ENCODE measurements at places on chromosomes 5 and 9. TPM values are rescaled to one million over a fixed set of nuclear protein-coding genes. Genes with fewer than 3 reads are reported as not detected.

DNA sequence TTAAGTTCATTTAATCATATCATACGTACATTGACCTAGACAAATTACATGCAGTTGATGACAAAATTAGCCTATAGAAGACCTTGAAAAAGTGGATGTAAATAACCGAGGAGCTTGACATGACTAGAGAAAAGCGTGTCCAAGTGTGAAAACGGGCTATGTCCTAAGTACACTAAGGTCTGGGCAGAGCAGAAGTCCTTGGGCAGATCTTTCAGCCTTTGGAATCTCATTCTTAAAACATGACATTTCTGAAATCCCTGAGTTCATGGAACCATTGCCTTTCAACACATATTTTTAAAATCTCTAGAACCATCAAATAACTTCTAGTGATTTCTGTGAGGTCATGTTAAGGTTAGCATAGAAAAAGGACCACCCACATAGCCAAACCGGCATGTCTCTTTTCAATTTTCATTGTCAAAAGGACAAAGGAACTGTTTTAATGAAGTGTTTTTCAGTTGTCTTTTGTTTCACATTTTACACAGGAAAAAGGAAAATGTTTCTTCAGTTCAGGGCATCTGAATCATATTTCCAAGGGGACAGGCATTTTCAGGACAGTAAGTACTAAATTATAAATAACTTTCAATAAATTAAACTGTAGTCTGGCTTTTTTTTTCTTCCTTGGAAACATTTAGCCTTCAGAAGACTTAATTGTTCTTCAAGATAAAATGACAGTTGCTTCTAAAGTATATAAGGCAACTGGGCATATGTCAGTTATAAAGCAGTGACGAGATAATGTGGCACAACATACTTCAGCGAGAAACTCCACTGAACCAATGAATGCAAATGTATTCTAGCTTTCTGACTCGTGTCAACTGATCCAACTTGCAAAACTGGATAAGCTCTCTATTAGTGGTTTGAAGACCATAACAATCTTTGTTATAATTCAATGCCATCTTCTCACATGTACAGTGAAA, 416.8 kb downstream of the NFIB start:
- DNase-seq = no peak

DNA sequence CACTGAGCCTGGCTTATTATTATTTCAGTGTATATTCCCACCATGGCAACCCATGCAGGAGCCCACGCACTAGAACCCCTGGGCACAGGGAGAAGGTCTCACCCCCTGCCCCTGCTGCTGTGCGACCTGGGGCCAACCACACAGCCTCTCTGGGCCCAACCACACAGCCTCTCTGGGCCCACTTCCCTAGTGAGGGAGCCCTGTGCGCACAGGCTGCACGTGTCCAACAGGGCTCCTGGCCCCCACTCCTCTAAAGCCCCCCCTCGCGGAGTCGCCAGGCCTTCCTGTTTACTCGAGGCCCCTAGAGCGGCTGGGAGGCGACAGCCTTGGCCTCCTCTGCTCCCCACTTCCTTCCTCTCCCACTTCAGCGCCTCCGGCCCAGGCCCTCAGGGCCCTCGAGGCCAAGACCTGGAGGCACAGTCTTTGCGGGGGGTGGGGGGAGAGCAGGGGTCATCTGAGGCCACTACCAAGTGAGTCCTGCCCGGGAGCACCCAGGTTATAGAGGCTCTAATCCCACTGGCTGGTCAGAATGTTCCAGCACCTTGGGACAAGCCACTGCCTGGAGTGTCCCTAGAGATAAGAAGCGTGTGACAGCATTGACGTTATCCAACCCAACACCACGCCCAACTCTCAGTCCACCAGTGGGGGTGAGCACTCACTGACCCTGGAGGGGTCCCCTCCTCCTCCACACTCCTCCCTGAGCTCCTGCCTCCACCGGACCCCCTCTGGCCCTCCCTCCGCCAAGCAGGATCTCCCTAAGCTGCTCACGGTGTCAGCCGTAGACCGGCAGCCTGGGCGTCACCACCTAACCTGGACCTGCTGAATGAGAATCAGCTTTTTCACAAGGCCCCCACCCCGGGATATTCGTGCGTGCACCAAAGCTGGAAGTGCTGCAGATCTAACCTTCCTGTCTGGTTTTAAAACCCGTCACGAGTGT, 7.9 kb upstream of the ENG start:
- DNase-seq = no peak

GRCh38 chr5:54469622-54470021, 14.1 kb downstream of the HSPB3 start:
- no peak for DNase-seq

DNA sequence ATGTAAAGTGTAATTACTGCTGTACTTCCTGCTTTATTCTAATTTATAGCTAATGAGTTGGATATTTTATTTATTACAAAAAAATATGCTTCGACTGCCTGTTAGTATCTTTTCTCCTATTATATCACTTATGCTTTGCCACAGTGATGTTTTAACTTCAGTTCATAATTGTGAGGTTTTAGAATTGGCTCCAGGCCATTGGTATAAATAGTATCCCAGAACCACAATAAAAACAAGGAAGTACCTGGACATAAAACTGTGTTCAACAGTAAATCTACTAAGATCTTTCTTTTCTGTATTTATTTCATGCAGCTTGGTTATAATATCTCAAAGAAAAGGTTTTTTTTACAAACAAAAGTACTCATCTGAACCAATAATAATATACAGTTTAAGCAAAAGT, 354.3 kb upstream of the CDH9 start:
- DNase-seq = no peak

GRCh38 chr9:14198047-14198840, 115.7 kb downstream of the NFIB start:
- DNase-seq = peak; percentile 49

DNA sequence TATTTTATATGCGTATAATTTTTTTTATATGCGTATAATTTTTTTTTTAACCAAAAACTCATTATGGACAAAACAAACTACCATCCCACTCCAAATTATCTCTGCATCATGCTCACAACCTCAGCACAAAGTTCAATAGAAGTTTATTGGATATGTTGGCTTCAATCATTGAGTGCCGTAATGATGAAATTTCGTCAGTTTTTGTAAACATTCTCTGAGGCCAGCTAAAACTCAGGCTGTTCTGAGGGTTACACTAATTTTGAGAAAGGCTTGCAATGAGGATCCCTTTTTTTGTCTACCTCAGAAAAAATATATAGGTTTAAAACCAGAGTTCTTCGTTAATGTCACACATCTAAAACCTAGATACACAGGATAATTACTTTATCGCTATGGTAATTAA, 1253.2 kb downstream of the EFNA5 start:
- no peak for DNase-seq

- DNase-seq = no peak
Measured at GRCh38 chr5:34765662-34766061, 73.3 kb upstream of the TTC23L start.

DNA sequence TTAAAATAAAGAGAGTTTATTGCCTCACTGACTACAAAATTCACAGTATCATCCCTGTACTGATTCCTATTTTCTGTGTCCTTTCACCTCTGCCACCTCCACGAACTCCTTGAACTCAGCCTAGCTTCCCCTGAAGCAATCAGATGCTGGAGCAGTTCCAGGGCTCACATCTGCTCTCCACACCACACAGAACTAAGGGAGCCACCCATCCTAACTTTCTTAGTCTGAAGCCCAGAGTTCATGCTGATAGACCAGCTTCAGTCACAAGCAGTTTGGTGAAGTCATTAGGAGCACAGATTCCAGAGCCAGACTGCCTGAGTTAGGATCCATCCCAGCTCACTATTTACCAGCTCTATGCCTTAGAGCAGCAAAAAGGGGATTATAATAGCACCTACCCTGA, 15.6 kb upstream of the EPB41L4A start:
- no peak for DNase-seq

The CDH6 gene
- 90.1 TPM for total RNA-seq

The CDC20B gene
- 0.11 TPM for total RNA-seq

DNA sequence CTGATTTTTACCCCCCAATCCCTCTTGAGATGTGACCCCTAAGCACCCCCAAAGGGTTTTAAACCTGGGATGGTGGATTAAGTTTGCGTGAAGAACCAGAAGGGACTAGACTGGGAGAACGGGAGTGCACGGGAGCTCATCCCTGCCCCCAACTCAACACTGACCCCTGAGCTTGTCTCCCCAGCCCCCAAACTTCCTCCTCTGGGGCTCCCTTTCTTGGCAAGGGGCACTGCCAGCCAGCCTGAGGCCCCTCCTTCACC, 5.0 kb upstream of the SET start:
- DNase-seq = no peak

- DNase-seq = no peak
Measured at GRCh38 chr9:22098643-22099332, 89.7 kb upstream of the CDKN2B start.

Measured in astrocyte (in vitro differentiated cells and primary cell).